ENCODE measurements at places on chromosomes 16 and 17.

- no peak for DNase-seq
Measured at GRCh38 chr16:69404275-69404805, 18.5 kb upstream of the TERF2 start.

DNA sequence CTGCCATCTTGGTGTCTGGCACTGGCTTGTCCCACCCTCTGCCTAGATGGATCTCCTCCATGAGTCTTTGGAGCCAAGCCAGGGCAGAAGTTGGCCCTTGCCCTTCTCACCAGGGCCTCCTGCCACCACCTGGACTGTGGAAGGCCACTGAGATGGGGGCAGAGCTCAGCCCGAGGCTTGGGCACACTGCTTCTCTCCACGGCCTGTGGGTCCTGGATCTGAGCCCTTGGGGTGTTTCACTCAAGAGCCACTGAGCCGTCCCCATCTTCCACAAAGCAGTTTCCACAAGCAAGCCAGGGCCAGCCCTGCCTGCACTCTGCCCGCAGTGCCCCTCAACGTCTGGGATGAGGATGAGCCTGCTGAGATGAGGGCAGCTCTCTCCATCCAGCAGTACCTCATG, 16.7 kb upstream of the CD300A start:
- no peak for DNase-seq

GRCh38 chr16:7584561-7584960, 251.9 kb downstream of the RBFOX1 start:
- no peak for DNase-seq

- no peak for DNase-seq
Measured at GRCh38 chr16:22225060-22225459, 19.0 kb downstream of the EEF2K start.

DNA sequence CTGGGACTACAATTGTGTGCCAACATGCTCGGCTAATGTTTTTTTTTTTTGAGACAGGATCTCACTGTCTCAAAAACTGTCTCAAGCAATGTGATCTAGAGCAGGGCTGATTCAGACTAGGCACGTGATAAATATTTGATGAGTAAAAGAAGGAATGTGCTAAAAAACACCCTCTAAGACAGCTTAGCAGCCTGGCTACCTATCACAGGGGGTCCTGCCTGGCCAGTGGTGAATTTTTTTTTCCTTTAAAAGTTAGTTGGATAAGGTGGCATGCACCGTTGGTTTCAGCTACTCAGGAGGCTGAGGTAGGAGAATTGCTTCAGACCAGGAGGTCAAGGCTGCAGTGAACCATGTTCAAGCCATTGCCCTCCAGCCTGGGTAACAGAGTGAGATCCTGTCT, 14.8 kb upstream of the GPATCH8 start:
- no peak for DNase-seq

DNA sequence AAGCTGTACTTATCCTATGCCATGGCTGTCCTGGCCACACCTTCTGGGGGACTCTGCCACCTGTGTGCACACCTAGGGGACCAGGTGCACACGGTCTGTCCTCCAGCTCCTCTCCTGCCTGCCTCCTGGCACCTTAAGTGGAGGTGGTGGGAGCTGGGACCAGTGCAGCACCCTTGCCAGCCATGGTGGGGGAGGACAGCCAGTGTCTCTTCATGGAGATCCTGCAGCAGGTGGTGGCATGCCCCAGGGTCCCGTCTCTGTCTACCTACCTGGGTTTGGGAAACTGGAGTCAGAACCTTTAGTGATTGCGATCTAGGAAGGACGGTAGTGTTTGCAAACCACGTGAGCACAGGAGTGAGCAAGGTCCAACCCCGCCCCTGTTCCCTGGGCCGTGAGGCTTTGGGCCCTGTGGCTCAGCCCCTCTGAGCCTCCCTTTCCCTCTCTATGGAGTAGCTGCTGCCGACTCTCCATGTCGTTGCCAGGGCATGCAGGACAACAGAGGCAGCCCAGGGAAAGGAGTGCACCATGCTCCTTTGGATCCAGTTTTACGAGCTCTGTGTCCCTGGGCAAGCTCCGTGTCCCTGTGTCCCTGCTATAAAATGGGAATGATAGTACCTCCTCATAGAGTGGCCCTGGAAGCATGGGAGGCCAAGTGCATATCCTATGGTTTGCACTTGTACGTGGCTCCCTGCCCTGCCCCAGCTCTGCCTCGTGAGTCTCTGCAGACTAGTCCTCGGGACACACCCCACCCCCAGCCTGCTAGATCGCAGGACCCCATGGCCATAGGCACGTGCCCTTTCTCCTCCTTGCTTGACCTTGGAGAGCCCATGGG, 7.1 kb downstream of the ADGRG1 start:
- no peak for DNase-seq

DNA sequence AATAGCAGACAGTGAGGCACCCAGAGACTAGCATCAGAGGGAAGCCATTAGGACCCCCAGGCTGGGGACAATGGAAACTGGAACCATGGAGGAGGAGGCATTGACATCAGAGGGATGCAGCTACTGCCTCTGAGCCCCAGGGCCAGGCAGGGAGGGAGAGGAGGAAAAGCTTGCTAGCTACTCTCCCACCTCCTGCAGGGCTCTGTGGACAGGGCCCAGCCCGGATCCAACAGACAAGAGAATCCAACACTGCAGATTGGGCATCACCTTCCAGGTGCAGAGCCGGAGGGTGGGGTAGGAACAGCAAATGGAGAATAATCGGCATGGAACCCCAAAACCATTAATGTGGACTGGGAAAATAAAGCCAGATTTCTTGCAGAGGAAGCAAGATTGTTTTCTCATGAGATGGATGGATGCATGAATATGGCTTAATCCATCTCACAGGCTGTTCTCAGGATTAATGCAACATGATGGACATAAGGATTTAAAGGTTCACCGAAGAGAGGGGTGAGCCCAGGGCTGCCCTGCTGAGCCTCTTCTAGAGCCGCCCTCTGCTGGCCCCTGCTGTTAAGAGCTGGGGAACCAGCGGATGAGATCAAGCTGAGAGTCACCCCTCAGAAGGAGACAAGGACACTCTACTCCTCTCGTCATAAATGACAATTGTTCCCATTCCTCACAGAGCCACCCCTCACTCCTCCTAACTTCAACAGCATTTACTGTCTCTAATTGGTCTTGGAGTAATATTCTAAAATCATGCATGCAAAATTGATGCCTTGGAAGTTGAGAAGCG, 48.8 kb downstream of the DNAH3 start:
- DNase-seq, result no peak

GRCh38 chr16:23388786-23389185, 64.2 kb downstream of the COG7 start:
- DNase-seq, result no peak

DNA sequence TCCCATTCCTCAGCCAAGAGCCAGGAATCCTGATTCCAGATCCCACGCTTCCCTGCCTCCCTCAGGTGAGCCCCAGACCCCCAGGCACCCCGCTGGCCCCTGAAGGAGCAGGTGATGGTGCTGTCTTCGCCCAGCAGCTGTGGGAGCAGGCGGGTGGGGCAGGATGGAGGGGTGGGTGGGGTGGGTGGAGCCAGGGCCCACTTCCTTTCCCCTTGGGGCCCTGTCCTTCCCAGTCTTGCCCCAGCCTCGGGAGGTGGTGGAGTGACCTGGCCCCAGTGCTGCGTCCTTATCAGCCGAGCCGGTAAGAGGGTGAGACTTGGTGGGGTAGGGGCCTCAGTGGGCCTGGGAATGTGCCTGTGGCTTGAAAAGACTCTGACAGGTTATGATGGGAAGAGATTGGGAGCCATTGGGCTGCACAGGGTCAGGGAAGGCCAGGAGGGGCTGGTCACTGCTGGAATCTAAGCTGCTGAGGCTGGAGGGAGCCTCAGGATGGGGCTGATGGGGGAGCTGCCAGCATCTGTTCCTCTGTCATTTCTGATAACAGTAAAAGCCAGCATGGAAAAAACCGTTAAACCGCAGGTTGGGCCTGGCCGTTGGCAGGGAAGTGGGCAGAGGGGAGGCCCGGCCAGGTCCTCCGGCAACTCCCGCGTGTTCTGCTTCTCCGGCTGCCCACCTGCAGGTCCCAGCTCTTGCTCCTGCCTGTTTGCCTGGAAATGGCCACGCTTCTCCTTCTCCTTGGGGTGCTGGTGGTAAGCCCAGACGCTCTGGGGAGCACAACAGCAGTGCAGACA, at the start of gene SPN:
Gene SPN (plus strand): TSS at position 232 of the 791 bp plus-strand sequence. CDS start 482 bp downstream, at position 714.
- no peak for DNase-seq

DNA sequence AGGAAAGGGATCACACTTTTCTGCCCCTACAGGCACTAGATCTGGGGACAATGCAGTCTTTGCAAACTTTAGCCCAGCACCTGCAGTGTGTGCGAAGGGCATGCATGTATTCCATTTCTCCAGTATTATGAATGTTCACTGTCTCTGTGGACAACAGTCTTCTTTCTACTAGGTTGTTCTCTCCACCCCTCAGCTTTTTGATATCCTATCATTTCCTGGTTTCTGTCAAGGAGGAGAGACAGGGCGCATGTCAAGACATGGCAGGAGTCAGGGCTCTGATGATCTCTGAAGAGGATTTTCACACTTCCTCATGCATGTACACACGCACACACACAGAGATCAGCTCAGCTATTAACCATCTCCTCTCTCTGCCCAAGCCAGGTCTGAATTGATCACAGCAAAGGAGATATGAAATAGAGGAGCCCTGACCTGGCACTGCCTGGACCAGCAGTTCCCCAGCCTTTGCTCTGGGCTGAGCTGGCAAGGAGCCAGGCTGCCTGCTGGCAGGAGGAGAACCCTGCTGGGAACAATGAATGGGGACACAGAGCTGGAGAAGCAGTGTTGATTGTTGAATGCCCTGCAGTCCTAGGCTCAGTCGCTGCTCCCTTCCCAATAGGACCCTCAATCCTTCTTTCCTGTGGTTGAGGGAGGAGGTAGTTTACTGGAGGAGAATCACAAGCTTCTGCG, 2.6 kb downstream of the GPR179 start:
- no peak for DNase-seq

DNA sequence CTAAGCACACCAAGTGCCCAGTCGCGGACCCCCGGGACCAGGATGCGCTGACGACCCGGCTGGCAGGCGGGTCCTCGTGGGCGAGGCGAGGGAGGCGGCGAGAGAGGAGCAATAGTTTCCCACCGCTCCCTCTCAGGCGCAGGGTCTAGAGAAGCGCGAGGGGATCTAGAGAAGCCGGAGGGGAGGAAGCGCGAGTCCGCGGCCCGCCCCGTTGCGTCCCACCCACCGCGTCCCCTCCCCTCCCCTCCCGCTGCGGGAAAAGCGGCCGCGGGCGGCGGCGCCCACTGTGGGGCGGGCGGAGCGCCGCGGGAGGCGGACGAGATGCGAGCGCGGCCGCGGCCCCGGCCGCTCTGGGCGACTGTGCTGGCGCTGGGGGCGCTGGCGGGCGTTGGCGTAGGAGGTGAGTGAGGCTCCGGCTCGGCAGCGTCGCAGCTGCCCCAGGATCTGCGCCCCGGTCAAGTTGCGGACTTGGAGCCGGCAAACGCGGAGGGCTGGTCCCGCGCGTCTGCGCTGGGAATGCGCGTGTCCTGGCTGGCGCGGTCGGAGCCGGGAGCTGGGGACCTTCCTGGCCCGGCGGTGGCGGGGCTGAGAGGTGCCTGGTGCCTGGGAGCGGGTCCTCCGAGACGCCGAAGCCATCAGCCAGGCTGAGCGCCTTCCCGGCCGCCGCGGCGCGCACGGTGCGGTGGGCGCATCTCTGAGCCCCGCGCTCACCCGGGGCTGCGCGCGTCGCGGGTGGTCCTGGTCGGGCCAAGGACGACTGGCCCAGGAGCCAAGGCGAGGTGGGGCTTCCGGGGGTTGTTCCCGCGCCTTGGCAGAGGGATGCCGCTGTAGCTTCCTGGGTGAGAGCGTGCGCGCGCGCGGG, at the start of gene ITGB3:
Gene ITGB3 (plus strand): TSS at position 287 of the 862 bp plus-strand sequence. CDS start 35 bp downstream, at position 322.
- no peak for DNase-seq

- no peak for DNase-seq
Measured at GRCh38 chr17:76160896-76161528, 20.0 kb upstream of the FOXJ1 start.

DNA sequence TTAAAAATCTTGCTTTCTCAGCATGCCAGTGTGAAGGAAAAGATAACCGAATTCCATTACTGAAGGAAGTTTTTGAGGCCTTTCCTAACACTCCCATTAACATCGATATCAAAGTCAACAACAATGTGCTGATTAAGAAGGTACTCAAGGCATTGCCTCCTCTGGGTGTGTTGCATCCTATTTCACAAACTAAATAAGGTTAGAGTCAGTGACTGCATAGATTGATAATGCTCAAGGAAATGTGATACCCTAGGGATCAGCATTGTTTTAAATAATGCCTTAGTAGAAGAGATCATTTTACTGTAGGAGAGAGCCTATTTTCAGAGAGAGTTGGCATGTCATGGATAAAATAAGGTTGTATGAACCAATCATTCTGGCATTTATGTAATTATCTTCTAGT, 36.8 kb downstream of the GDPD1 start:
- DNase-seq, result no peak

DNA sequence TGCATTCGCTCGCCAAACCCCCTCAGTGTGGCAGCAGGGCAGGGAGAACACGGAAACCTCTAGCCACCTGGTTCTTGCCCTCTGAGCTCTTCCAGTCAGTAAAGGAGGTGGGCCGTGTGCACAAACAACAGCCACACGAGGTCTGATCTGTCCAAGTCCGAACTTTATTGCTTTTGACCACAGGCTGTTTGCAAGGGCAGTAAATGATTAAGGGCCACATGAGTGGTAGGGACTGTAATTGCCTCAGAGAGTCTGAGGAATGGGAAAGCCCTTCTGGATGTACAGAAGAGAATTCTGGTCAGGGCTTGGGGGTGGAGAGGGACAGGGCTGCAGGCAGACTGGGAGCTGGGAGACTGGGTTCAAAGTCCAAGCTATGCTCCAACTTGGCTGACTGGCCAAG, 75.7 kb upstream of the LHX1 start:
- DNase-seq, result no peak

GRCh38 chr17:62892870-62893338, 73.1 kb upstream of the TANC2 start:
- no peak for DNase-seq

- no peak for DNase-seq
Measured at GRCh38 chr16:82715160-82715559, 88.4 kb downstream of the CDH13 start.

- no peak for DNase-seq
Measured at GRCh38 chr16:8585857-8586256, 4.5 kb downstream of the TMEM114 start.
